Stimulated activated CD4-positive, alpha-beta T cell treated with anti-CD3 and anti-CD28 coated beads, TNF-alpha, amount 100 ng/mL, for 1 hour (primary cell): ENCODE measurements at places on chromosomes 12 and 14.

- no peak for DNase-seq
These were observed 68.5 kb downstream of the LIN7A start for GRCh38 chr12:80869264-80869663.

DNA sequence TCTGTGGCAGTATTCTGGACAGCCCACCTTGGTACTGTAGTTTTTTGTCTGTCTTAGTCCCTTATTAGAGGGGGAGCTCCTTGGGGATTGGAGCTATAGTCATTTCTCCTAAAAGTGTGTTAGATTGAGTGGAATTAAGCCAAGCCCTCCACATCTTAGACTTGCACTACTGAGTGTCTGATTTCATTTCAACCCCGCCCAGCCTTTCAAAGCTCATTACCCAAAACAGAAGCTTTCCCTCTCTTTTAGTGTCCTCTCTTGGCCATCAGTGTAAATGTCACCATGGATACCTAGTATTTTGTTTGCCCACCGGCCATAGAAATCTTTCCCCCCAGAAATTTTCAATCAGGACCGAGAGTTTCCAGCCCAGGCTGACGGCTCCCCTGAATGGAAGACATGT, 74.5 kb downstream of the LRRC74A start:
- DNase-seq, result no peak

DNA sequence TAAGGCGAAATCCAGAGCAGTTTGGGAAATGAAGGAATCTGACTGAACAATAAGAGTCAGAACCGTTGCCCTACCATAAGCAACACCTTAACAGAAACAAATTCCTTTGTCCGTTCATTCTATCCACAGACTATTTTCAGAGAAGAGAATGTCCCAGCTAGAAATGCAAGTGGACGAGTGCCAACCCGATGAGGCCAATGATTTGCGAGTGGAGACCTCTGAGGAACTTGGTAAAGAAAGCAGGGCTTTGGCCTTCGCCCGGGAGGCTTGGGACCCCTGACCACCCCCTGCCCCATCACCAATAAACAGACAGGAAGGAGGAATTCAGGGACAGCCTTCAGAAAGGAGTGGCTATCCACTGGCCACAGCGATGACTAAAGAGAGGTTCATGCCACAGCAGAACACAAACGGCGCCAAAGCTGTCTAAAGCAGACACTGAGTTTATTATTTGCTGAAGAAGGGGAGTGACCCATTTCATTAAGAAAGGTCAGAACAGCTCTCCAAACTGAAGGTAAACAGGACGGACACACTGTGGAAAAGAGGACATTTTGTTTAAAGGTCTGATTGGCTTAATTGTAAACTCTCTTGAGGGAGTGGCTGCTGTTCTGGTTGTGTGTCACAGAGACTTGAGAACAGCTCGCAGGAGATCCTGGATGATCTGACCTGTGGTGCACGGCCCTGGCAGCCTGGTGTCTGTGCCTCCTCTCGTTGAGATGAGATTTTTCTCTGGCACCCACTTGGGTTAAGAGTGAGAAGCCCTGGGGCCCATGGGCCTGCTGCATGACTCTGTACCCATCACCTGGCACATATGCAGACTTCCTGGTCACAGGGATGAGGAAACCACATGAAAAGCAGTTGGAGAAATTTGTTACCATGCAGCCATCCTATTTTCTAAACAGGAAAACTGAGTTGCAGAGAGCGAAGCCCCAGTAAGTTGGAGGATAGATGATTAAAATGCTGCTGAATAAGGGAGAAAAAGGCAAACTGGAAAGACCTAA, 142.0 kb upstream of the PZP start:
- no peak for DNase-seq

- DNase-seq, result no peak
These were observed 59.1 kb upstream of the MED13L start for GRCh38 chr12:116336542-116337065.

DNA sequence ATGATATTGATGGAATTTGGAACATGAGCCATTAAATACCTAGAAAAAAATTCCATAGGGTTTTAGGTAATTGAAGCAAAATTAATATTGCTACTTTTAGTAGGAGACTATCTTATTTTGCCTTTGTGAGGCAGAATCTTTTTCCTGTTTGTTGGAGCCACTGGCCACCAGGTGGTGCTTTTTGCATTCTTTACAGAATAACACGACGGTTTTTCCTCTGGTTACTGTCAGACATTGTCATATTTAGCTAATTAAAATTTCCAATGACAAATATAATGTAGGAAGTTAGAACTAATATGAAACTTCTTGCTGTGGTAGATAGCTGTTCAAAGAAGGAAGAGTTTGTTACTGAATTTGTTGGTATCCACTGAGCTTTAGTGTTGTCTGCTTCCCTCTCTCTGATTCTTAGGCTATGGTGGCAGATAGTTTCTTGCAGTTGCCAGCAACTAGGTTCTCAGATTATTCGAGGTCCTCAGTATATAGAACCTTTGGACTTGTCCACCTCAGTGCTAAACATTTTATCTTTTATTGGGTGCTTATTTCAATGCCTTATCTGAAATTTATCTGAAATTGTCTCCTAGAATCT, 25.7 kb downstream of the RAB21 start:
- DNase-seq, result peak; percentile 7

DNA sequence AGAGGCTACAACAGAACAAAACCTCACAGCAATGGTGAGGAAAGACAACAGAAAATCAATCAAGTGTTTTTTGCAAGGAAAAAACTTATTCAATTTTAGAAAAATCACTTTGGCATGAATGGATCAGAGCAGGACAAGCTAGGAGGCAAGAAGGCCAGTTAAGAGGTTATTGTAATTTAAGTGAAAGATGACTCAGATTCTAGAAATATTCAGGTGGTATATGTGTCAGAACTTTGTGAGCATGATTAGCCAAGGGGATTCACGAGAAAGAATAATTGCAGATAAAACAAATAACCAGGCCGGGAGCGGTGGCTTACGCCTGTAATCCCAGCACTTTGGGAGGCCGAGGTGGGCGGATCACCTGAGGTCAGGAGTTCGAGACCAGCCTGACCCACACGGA, 12.7 kb downstream of the GCH1 start:
- DNase-seq, result no peak

DNA sequence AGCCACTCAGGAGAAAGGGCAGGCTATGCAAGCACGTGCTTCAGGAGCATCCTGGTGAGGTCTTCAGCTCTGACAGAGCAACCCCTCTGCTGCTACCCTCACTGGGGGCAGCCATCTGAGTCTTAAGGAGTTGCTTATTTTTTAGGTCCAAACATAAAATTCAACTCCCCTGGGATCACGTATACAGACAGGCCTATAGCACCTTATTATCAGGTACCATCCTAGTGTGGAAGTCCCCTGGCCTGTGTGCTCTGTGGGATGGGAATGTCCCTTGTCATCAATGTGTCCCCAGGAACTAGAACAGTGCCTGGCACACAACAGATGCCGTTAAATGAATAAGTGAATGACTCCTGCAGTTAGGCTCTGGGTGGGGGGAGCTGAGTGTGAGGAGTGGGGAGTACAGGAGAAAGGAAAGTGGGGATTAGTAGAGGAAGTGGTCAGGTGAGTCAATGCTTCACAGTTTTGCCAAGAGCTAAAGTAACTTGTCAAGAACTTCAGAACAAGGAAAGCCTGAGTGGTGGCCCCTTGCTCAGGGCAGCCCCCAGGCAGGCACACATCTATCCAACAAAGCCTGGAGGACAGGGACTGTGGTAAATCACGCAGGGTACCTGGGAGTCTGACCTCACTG, 33.5 kb downstream of the DAD1 start:
- no peak for DNase-seq

DNA sequence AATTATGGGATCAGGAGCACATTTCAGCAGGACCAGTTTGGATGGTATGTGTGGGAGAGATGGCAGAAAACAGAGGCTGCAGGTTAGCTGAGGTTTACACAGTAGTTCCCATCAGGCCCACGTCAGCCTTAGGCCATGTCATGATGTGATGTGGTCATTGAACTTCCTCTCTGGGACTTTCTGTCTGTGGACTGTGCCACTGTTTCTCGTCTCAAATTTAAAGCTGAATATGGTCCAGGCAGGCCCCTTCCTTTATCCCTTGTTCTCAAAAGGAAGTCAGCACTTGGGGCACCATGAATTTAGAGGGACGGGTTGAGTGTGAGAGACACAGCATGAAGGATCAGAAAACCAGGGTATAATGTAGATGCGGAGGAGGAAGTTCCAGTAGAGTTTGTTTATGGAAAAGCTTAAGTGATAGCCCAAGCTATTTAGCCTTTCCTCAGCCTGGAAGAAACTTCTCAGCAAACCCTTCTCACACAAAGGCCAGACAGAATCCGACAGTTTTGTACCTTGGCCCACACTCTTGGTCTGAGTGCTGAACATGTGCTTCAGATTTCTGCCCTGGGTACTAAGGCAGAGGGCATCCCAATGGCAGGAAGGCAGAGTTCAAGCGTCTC, 3.6 kb upstream of the IGFBP6 start:
- DNase-seq, result no peak

GRCh38 chr14:68828698-68829097, 35.8 kb upstream of the ZFP36L1 start:
- no peak for DNase-seq

GRCh38 chr14:21070610-21071224, 613 bp downstream of the ARHGEF40 start:
- DNase-seq, result no peak

DNA sequence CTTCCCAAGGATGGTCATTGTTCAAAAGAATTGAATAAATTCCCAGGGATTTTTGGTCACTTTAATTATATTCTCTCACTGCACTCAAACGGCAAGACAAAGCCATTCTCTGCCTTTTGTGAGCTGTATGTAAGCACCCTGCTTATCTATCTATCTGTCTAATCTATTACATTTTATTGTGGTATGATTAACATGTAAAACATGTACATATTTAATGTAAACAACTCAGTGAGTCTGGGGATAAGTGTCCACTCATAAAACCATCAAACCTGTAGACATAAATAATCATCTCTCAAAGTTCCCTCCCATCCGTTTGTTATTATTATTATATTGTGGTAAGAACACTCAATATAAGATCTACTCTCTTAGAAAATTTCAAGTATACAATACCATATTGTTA, 167.1 kb downstream of the CAND1 start:
- DNase-seq, result no peak

DNA sequence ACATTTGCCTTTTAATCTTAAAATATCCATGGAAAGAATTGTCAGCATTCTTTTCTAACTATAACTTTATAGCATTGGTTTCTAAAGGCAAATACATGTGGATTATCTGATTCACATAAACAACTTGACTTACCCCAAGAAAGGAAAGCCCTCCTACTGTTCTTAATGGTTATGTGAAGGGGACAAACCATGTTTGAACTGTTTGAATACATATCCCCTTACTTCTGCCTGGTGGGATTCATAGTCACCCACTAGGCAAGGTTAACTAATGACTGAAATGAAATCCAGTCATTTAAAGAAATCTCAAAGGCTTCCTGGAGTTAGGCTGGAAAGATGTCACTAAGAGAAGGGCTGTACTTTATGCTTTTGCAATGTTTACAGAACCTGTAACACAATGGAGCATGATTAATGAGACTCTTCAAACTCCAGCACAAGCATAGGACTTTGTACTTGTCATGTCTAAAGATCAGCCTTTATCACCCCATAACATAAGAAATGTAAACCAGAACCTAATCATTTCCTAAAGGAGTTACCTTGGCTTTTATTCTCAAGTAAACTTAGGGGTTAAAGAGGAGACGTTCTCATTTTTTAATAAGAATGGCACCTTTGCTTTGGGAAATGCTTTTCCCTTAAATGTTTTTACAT, 10.2 kb upstream of the FLRT2 start:
- DNase-seq, result no peak

GRCh38 chr12:92010368-92010767, 135.3 kb downstream of the BTG1 start:
- DNase-seq, result no peak

DNA sequence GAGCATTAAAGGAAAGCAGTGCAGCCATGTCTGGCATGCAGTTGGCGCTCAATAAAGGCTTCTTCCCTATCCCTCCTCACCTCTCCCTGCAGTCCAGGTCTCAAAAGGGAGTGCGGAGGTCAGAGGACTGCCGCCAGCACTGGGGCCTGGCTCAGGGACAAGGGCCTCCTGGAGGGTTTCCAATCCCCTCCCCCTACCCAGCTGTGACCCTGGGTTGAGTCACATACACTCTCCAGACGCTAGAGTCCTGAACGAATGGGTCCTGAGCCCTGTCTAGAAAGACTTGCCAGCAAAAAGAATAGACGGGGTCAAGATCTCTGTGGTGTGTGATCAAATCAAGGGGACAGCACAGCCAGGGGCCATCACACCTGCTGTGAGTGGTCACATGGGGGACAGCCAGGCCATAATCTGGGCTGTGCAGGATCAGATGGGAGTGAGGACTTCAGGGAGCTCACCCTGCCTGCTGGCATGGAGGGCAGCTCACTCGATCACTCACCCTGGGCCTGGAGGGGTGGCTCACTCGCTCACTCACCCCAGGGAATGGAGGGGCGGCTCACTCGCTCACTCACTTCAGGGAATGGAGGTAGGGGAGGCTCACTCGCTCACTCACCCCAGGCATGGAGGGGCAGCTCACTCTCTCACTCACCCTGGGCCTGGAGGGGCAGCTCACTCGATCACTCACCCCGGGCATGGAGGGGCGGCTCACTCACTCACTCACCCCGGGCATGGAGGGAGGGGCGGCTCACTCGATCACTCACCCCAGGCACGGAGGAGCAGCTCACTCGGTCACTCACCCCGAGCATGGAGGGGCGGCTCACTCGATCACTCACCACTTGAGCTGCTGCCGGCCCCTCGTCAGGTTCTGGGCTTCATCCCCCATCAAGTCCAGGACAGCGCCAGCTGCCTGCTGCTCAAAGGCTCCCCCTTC, 12.8 kb downstream of the CFAP73 start:
- DNase-seq, result no peak

- DNase-seq, result no peak
These were observed 17.6 kb upstream of the A2M start for GRCh38 chr12:9133216-9133916.

DNA sequence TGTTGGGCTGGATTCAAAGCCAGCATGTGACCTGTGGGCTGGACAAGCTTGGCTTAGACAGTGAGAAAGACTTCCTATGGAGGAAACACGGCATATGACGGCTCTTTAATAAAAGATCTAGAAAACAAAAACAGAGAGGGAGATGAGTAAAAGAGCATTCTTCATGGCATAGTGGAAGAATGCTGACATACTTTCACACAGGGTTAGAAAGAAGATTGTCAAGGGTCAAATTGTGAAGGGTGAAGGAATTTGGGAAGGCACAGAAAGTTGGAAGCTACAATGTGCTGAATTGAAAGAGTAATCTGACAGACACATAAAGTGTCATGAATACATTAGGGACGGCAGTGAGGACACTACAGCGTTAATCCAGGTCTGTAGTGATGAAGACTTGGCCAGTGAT, 63.4 kb downstream of the GALNT4 start:
- DNase-seq, result no peak
